ENCODE measurements at places on chromosomes 7 and 10.

DNA sequence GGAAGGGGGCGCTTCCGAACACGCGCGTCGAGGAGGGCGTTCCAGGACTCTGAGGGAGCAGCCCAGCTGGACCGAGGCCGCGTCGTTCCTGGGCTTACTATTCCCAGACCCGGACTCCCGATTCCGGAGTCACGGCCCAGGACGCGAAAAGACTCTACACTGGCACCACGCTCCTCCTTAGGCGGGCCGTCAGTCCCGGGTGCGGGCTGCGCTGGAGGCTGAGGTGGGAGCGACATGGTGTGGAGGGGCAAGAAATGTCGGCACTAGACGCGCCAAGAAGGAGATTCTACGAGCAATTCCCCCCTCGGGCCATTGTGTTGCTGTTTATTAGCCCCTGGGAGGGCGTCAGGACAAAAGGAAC lies 584 bp upstream of the RUNDC3B start:
- no peak for DNase-seq

GRCh38 chr7:101129603-101130117 lies 2.8 kb downstream of the SERPINE1 start:
- no peak for DNase-seq

- DNase-seq = no peak
These were observed 442.8 kb downstream of the PLXNA4 start for GRCh38 chr7:132133501-132133900.

DNA sequence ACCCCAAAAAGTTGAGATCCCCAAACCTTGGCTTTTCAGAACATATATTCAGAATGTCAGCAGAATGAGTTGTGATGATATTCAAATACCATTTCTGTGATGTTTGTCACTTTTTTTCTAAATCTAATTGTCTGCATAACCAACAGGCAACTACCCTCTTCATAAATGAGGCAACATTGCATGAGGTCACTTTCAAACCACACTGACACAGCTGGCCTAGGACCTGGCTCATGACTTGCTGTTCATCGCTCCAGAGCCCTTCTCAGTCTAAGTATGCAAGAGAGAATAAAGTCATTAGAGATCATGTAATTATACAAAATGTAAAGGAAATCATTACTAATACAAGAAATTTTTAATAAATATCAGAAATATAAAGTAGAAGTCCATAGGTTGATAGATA lies 681.9 kb downstream of the GRM8 start:
- DNase-seq = no peak

DNA sequence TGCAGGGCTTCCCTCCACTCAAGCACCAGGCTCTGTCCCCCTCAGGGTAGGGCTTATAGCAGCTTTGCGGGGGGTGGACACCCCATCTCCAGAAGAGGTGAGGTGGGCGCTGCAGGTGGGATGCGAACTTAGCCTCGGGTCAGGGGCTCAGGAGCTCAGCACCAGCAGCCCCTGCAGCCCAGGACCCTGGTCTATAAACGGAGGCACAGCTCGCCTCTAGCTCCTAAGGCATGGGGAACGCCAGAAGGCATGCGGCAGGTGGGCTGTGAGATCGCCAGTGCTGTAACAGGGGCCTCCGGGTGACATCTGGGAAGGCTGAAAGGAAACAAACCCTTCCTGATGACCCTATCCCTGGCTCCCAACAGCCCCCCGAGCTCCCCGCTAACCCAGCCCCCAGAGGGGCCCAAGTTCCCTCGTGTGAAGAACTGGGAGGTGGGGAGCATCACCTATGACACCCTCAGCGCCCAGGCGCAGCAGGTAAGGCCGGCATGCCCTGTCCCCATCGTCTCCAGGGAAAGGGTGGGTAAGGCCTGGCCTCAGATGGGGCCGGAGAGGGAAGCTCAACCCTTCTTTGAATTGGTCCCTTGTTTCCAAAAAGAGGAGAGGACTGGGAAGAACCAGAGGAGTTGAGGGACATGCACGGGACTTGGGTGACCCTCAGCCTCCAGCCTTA lies 4.2 kb downstream of the NOS3 start:
- DNase-seq = no peak

GRCh38 chr10:132562177-132562915 lies 24.8 kb downstream of the INPP5A start:
- DNase-seq = no peak
